Endodermal cell (in vitro differentiated cells): ENCODE measurements at places on chromosomes 2 and 18.

GRCh38 chr2:196101325-196101991 lies 32.8 kb upstream of the DNAH7 start:
- no peak for DNase-seq

DNA sequence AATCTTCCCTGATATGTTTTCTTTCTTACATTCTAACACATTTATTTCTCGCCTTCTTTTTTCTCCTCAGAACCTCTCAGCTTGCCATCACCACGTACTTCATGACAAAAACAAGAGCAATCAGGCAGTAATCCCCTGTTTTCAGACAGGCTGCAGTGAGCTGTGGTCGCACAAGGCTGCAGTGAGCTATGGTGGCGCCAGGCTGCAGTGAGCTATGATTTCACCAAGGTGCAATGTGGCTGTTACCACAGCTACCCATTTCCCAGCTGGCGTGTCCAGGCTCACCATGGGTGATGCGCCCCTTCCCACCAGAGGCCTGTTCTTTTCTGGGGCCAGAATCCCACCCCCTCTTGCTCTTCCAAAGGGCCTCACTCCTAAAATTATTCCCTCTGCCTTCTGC lies 25.8 kb downstream of the TCF23 start:
- no peak for DNase-seq

GRCh38 chr2:222506230-222506935 lies 82.0 kb downstream of the SGPP2 start:
- no peak for DNase-seq

DNA sequence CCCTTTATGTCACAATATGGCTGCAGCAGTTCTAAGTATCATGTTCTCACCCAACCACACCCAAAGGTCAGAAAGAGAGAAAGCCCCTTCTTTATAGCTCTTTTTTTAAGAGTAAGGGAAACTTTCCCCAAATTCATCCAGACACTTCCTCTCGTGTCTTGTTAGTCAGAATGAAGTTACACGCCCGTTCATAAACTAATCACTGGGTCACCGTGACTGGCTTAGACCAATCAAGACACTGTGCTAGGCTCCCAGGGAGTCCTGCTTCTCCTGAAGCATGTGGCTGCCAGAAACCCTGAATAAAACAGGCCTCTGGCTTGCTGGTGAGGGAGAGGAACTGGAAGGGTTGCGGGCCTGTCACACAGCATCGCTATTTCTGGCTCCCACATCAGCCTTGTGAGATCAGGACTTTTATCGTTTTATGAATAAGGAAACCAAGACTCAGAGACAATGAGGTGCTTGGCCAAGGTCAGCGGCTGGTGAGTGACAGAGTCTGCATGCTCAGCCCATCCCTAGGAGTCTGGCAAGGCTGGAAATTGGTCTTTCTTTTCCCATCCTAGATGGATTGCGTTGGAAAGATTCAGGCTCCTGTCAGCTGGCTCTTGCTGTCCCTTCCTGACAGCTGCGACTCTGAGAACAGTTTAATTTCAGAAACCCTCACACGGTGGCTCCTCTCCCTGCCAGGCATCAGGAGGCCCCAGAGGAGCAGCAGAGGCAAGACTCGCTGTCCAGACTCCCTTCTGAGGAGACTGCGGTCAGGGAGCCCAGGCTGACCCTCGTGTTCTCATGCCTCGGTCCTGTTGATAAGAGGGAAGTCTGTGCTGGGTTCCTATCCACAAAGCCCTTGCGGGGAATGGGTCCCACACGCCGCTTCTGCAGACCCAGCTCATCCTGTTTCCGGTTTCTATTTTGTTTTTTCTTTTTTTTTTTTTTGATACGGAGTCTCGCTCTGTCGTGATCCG lies 104.5 kb upstream of the TAF1B start:
- DNase-seq = no peak

DNA sequence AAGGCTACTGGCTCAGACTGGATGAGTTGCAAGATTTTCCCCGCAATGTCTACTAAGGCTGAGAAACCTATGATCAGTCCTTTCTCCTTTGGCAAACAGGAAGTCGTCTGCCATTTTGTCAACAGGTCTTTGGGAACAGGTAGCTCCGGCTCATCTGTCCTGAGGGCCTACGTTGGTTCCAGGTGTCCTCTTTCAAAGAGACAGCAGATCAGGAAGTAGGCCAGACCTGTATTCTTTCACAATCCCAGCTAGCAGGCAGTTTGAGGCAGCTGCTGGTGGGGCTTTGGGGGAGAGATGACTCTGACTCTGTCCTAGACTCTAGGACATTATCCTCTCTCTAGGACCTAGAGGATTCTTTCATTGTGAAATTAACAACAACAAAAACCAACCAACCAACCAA lies 98.6 kb downstream of the ACTR2 start:
- no peak for DNase-seq

DNA sequence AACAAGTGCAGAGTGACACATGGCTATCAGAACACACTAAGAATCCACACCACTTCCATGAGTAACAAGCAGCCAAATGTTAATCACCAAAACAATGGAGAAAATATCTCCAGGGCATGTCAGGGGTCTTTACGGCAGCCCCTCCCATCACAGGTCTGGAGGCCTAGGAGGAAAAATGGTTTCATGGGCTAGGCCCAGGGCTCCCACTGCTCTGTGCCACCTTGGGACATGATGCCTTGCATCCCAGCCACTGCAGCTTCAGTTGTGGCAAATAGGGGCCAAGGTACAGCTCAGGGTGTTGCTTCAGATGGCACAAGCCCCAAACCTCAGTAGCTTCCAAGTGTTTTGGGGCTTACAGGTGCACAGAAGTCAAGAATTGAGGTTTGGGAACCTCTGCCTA lies 66.6 kb downstream of the NEURL3 start:
- DNase-seq = no peak

DNA sequence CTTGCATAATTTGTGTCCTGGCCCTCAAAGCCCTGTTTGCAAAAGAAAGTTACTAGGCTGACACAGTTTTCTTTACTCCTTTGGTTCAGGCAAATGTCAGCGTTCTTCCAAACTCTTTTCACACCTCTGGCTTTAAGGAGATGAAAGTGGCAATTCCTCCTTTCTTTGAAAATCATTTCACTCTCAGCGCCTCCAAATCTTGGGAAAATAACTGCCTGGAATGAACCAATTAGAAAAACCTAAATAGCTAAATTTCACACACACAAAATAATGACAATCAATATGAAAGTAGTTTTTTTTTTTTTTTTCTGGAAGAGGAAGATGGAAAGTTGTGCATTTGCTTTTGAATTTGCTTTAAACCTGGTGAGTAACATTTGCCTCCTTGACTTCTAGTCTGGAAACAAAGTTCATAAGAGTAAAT lies 1.7 kb downstream of the MEIS1 start:
- DNase-seq = no peak

GRCh38 chr2:86593266-86593665 lies 30.0 kb upstream of the CHMP3 start:
- no peak for DNase-seq

- DNase-seq = no peak
Measured at GRCh38 chr2:206422493-206422892, 20.8 kb upstream of the ADAM23 start.

- DNase-seq = peak; percentile 76
Measured at GRCh38 chr2:219437141-219437540, 2.5 kb downstream of the SPEG start.

GRCh38 chr2:160565099-160565845 lies 71.7 kb upstream of the RBMS1 start:
- DNase-seq = no peak

GRCh38 chr2:38154395-38154794 lies 78.4 kb upstream of the CYP1B1 start:
- no peak for DNase-seq

DNA sequence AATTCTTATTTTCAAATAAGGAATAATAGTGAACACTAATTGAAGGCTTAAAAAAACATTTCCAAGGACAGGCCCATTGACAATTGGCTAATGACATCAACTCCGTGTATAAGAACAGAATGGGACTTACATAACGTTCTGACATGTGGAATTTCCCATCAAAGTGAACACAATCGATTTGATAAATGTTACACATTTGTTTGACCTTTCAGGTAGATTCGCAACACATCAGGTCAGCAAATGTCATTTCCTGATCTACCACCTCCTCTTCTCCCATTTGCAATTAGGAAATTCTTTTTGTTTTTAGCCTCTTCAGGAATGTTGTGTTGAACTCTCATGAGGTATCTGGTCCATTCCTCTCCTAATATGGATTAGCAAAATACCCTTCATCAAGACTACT lies 292.9 kb upstream of the SLC14A2 start:
- DNase-seq = no peak

GRCh38 chr2:110931648-110932047 lies 189.1 kb upstream of the BCL2L11 start:
- no peak for DNase-seq

DNA sequence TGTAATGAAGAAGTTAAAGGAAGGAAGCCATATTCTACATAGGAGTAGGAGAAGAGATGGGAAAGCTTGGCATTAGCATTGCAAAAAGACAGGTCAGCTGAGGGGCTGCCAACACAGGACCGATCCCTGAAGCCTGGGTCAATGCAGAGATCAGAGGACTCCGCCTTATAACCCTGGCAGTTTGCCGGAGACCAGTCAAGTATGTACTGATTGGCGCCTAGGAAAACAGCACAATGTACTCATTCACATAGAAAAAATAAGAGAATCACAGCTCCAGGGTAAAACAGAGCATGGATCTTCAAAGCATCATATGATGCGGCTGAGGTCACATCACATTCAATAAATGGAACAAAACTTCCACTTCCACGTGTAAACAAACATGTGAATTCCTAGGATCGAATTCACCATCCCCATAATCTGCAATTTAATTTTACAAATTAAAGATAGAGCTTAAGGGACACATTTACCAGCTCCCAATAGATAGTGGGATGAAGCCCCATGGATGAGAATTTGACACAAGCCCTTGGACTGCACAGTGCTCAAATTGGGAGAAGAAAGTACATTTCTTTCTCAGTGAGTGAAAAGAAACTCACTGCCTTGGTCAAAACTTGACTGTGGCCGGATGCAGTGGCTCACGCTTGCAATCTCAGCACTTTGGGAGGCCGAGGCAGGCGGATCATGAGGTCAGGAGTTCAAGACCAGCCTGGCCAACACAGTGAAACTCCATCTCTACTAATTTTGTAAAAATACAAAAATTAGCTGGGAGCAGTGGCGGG lies 135.0 kb upstream of the KLHL14 start:
- no peak for DNase-seq

DNA sequence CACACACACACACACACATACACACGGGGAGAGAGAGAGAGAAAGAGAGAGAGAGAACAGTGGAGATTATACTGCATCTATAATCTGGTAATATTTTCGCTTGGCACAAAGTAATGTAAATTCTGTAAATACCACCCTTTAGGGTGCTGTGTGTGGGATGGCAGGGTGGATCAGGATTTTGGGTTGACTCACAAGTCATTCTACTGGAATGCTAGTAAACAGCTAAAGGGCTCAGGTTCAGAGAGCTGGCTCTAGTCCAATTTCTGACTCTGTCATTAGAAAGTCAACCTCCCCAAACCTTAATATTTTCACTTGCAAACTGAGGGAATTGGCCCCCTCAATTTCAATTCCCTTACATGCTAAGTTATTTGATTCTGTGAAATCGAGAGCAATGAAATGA lies 308.3 kb downstream of the TSN start:
- no peak for DNase-seq

GRCh38 chr18:39946623-39947061 lies 2008.4 kb upstream of the PIK3C3 start:
- peak; percentile 61 for DNase-seq

DNA sequence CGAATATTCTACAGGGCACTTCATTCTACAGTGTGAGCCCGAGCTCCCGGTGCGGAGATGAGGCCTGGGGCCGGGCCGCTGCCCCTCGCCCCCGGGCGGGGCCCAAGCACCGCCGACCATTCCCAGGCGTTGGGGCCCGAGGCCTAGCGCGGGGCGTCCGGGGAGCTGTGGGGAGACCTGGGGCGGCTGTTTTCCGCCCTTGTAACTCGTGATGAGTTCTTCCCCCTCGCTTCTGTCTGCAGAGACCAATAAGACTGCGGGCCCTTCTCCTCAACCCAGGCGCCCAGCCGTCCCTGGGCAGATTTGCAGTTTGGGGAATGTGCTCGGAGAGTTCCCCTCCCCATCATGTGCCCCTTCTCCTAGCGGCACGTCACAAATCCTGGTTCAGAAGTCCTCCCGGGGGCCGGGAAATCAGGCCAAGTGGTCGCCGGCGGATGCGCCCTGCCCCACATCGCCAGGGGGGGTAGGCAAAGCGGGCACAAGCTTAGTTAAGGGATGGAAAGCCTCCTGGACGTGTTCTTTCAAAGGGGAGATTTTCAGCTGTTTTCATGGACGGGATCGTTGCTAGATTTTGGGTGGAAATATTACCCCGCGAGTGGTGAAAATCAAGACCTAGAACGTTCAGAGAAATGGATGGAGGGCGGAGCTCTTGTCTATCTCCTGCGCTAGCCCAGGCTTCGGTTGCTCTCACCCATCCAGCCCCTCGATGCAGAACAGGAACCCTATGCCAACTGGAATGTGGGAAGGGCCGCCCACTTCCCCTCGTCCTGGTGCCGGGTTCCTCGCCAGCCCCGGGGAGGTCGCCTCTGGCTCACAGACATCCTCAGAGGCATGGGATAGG lies 18.8 kb upstream of the HAAO start:
- peak; percentile 86 for DNase-seq

DNA sequence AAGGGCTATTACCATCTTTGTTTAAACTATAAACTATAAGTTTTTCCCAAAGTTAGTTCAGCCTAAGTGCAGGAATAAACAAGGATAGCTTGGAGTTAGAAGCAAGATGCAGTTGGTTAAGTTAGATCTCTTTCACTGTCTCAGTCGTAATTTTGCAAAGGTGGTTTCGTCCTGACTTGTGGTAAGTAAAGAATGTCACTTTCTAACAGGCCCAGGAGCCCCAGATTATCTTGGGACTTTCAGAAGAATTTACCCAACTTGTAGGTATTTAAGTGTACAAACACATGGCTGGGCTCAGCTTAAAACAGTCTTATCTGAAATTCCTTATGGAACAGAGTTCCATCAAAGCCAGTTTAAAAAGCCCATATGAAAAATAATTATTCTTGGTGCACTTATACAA lies 18.3 kb upstream of the FAM98A start:
- no peak for DNase-seq
